ENCODE measurements at places on chromosomes 12 and 14.

- DNase-seq: no peak
Measured at GRCh38 chr12:109718390-109718789, 4.8 kb downstream of the FAM222A start.

DNA sequence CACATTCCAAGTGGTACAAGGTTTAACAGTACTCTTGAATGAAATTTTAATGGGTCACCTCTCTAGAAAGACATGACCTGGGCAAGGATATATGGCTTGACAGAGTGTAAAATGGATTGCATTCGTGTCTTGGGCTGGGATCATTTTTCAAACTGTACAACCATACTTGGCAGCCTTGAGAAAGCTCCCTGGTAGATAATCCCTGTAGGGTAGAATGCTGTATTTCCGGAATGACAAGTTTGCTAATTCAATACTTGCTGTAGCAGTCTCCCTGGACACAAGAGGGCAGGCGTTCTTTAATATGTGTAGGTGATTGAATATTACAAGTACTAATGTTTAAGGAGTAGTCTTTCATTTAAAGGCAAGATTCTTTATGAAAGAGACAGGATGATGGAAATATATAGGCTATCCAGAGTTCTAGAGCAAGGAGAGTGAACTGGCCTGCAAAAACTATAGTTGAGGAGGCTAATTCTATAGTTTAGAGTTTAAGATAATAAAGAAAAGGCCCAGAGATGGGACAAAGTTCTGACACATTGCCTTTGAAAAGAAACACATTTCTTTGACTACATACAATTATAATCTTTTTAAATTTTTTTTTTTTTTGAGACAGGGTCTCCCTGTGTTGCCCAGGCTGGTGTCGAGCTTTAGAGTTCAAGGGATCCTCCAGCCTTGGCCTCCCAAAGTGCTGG lies 53.4 kb downstream of the PLBD1 start:
- DNase-seq: no peak

GRCh38 chr12:104182144-104182543 lies 33.4 kb upstream of the TXNRD1 start:
- no peak for DNase-seq

GRCh38 chr12:124577374-124577773 lies 10.0 kb upstream of the NCOR2 start:
- DNase-seq: no peak

DNA sequence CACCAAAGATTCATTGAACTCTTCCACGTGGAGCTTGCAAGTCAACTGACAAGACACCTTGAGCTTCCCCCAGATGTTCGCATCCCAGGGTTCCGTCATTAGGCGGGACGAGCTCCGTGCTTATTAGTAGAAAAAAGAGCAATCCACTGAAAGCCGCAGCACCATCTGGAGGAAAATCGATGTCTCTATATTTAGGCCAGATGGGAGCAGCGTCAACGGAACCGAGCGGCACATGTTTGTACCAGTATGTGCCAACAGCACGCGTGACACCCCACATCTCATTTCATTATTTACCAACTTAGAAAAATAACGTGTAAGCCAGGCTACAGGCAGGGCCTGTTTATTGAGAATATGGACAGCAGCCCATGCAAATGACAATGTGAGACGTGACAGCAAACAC lies 45.8 kb upstream of the TMEM132D start:
- no peak for DNase-seq

DNA sequence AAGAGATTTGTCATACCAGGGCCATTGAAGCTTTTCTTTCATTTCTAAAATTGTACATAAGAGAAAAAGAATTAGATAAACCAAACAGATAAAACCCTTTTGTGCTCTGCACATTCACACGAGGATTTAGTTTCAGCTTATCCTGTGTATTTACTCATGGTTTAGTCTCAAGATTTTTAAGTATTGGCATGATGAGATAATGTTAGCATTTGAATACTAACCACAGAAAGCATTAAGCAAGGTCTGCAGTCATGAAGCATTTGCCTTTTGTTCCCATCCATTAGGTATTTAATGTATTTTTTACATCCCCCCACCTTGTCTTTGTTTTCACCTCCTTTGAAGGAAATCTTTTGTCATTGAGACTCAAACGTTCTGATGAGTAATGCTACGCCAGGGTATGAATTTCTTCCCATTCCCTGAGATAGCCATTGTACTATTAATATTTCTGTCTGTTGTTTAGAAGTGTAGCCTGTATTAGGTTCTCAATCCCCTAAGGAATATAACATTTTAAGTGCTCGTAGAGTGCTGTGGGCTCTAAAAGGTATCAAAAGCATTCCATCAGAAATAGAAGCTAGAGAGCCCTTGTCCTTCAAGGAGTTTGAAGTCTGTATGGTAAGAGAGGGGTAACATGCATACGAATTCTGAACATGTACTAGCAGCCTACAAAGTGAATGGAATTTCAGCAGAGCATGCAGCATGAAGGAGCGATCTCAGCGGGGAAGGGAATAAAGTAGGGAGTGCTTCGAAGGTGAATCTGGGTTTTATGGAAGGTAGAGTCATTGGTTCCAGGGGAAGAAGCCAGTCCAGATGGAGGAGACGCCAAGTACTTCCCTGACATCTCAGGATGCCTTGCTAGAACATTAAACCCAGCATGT lies 22.3 kb downstream of the CRADD start:
- no peak for DNase-seq

- no peak for DNase-seq
Measured at GRCh38 chr14:70317091-70317968, 42.2 kb downstream of the COX16 start.

GRCh38 chr14:26765768-26766520 lies 168.1 kb upstream of the NOVA1 start:
- no peak for DNase-seq

DNA sequence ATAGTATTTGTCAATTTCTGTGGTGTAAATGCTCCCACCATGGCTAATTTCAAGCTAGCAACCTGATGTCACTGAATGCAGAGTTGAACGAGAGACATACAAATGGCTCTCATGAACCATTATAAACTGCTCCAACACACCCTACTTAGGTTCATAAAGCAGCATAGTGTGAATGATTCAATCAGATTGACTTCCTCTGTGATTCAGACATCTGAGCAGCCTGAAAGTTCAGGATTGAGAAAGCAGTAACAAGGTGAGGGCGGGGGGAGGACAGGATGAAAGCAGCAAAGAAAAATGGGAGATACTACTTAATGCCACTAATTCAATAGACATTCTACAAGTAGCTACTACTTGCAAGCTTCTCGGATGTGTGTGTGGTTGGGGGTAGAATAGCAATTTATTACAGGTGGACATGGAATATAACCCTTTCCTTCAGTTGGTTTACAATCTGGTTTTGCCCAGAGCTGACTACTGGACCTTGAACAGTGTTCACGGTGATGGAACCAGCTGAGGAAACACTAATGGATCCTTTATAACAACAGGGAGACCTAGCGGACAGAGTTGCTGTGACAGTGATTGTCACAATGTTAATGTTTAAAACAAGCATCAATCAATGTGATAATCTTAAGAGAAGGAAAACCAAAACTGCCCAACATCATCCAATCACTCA lies 52.5 kb upstream of the PELI2 start:
- DNase-seq: no peak

- no peak for DNase-seq
Measured at GRCh38 chr12:24991209-24992049, 42.5 kb upstream of the BCAT1 start.

DNA sequence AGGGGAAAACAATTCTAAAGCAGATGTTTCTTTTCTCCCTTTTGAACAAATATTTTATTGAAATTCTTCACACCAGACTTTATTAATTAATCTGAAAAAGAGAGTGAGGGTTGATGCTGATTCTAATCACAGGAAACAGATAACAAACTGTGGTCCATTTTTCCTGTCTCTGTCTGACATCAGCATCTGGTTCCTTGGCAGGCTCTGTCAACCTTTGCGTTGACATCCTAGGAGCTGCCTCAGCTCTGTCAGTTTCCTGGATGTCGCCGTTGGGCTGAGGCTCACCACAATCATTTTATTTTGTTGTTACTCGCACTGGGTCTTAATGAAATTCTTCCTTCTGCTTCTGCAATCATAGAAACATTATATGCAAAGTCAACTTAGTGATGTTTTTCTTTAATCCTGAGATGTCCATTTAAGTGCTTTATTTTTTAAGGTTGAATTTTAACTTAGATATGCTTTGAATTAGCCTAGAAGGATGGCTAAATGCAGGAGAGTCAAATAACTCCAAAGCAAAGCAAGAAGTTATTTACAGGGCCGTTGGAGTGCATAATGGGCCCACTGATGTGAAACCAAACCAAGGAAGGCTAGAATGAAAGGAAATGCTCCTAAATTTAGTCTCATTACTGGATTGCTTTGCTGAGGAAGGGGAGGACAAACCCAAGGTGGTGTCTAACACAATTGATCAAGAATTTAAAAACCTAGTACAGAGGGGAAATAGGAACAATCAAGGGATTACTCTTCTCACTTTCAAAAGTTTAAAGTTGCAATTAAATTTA lies 542.4 kb downstream of the FLRT2 start:
- DNase-seq: no peak

DNA sequence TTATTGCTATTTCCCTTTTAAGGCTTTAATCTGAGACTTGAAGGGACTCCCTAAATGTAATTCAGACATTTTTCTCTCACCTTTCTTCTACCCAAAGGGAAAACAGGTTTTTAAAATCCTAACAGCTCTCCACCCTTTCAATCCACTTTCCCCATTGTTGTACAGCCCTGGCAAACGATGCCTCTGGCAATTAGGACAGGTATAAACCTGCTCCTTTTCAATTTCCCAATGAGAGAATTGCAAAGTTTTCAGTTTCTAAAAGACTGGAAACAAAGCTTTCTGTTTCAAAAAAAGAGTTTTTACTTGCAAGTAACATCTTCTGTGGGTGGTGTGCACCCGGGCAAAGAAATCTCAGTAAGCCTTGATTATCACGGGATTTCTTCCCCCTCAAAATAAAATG lies 131.2 kb downstream of the HMGA2 start:
- no peak for DNase-seq

- DNase-seq: no peak
Measured at GRCh38 chr12:39344926-39345325, 98.0 kb downstream of the KIF21A start.

- no peak for DNase-seq
Measured at GRCh38 chr14:39228044-39228443, 5.7 kb upstream of the MIA2 start.

DNA sequence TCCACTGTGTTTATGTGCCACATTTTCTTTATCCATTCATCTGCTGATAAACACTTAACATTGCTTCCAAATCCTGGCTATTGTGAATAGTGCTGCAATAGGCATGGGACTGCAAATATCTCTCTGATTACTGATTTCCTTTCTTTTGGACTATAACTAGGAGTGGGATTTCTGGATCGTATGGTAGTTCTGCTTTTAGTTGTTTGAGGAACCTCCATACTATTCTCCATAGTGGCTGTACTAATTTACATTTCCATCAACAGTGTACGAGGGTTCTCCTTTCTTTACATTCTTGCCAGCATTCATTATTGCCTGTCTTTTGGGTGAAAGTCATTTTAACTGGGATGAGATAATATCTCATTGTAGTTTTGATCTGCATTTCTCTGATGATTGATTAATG lies 47.6 kb downstream of the TAOK3 start:
- no peak for DNase-seq

GRCh38 chr14:100830681-100831080 lies 4.8 kb downstream of the MEG3 start:
- no peak for DNase-seq

DNA sequence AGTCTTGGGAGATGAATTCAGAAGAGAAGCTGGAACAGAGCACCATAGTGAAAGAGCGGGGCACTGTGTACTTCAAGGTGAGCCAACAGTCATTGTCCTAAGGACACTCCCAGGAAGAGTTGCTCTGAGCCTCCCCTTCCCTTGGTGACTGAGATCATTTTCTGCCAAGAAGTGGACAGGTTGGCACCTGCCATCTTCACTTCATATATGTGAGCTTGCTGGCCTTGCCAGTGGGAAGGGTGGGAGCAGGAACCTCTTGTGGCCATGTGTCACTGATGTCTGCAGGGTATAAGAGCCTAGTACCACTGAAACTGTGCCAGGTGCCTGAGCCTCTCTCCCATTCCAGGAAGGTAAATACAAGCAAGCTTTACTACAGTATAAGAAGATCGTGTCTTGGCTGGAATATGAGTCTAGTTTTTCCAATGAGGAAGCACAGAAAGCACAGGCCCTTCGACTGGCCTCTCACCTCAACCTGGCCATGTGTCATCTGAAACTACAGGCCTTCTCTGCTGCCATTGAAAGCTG lies 5.3 kb downstream of the FKBP4 start:
- no peak for DNase-seq

DNA sequence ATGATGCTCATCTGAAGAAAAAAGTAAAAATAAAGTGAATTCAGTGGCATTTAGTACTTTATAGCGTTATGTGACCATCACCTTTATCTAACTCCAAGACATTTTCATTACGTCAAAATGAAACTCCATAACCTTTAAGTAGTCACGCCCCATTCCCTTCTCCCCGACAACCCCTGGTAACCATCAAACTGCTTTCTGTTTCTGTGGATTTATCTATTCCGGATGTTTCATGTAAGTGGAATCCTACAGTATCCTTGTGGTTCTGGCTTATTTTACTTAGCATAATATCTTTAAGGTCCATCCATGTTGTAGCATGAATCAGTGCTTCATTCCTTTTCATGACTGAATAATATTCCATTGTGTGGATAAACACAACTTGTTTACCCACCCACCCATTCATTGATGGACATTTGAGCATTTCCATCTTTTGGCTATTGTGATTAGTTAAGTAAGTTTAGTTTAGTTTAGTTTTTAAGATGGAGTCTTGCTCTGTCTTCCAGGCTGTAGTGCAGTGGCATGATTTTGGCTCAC lies 18.5 kb upstream of the MAP1LC3B2 start:
- DNase-seq: no peak

GRCh38 chr12:104339663-104340062 lies 36.1 kb downstream of the EID3 start:
- DNase-seq: no peak

GRCh38 chr14:52080808-52081755 lies 12.2 kb upstream of the NID2 start:
- no peak for DNase-seq

DNA sequence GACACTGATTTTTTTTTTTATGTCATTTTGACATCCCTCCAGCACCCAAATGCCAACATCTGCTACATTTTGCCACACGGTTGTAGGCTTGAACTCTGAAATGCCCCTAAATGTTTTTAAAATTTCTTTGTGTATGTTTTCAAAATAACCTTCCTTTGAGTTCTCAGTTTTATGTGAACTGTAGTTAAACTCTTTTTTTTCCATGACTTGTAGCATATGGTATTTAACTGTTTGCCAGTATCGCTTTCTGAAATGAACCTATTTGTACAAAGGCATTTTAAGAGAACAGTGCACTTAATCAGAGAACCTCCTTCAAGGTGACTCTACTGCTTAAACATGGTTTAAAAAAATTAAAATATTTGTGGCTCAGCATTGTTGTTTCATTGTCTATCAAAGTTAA lies 61.5 kb downstream of the PDE3A start:
- no peak for DNase-seq
